ENCODE measurements at places on chromosomes 2 and 18.

DNA sequence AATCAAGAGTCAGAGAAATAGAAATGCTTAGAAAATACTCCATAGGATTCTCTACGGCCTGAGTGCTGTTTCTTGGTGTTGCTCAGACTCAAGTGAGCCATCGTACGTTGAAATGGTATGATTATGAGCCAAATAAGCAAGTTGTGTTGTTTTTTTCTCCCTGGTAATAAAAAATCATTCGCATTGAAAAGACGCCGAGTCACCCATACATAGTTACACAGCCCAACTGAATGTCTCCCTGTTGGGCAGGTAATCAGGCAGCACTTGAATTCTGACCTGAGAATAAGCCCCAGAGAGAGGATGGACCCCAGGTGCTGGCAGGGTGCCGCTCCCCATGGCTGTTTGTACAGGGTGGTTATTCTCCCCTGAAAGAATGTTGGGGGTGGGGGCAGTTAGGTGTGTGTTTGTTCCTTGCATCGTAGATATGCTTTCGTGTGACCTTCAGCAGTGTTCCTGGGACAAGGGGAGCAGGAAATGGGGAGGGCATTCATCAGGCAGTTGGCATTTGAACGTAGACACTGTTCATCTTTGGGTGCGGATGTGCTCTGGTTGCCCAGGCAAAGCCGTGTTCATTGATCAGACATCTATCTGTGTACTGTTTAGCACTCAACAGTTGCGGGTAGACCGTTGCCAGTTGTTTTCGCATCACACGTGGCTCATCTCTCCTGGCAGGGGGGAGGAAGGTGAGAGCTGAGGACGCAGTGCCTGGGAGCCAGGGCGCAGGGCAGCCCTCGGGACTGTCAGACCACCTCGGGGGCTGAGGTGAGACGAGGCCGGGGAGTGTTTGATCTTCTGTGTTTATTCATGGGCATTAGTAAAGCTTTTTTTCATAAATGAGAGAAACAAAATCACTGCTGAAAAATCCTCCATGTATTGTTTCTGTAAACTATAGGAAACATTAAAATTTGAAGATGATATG lies 27.3 kb downstream of the MTCL1 start:
- DNase-seq, result no peak

GRCh38 chr18:57973889-57974288 lies 70.1 kb upstream of the NEDD4L start:
- DNase-seq, result no peak

GRCh38 chr18:38241216-38241615 lies 675.6 kb upstream of the CELF4 start:
- no peak for DNase-seq

- DNase-seq, result no peak
Measured at GRCh38 chr2:48715956-48716355, 39.6 kb downstream of the LHCGR start.

GRCh38 chr2:229612384-229612971 lies 101.9 kb downstream of the DNER start:
- DNase-seq, result no peak

DNA sequence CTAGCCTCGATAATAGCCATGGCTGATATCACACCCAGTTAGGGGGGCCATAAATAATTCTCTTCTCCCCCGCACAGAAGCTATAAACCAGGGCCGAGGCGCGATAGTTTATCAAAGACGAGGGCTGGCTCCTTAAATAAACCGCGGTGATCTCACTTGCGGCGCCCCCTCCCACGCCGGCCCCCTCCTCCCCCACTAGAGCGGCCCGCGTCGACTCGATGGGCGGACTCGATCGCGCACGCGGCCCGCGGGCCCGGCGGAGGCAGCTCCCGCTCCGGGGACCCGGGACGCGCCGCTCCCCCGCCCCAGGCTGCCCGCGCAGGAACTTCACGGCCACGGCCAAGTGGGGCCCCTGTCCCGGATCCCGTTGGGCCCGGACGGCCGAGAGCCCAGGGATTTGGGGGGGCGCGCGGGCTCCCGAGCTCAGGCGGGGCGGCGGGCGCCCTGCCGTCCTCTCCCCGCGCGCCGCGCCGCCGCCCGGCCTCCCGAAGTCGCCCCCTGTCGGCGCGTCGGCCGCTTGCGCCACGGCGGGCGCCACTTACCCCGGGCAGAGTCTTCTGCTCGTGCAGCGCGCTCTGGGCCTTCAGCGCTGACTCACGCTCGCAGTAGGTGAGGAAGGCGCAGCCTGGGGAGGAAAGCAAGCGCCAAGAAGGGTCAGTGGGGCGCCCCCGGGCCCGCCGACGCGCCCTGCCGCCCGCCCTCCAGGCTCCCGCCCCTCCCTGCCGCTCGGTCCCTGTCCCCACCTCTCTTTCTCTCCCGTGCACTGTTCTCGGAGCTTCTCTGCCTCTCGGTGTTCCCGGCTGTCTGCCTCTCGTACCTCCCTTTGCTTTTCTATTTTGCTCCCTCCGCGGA lies 80.4 kb downstream of the CELF4 start:
- DNase-seq, result no peak

- no peak for DNase-seq
Measured at GRCh38 chr2:75177427-75177826, 21.9 kb downstream of the TACR1 start.

- DNase-seq, result no peak
Measured at GRCh38 chr2:52810460-52810859, 957.1 kb upstream of the CHAC2 start.

- no peak for DNase-seq
Measured at GRCh38 chr2:63676135-63676534, 87.4 kb downstream of the MDH1 start.
